Mammary microvascular endothelial cell (primary cell): ENCODE measurements at places on chromosomes 6 and 20. TPM values are rescaled to one million over a fixed set of nuclear protein-coding genes. Genes with fewer than 3 reads are reported as not detected.

LY6G5B gene
- total RNA-seq = 0.93 and 3.1 TPM in 2 replicates

PBOV1 gene
- total RNA-seq = not detected in 2 replicates

KIF3B gene
- 15.6 and 15.7 TPM in 2 replicates for total RNA-seq

OR2B6 gene
- total RNA-seq = not detected in 2 replicates

SLC16A10 gene
- not detected in 2 replicates for total RNA-seq

TFAP2A gene
- total RNA-seq = not detected in 2 replicates

PRKN gene
- total RNA-seq = 0.13 and 0.34 TPM in 2 replicates

ABCC10 gene
- total RNA-seq = 17.1 and 19.1 TPM in 2 replicates

VIP gene
- 0.15 and 0.53 TPM in 2 replicates for total RNA-seq

BPIFB2 gene
- total RNA-seq = not detected in 2 replicates

FBXL4 gene
- total RNA-seq = 7.3 and 7.9 TPM in 2 replicates

MYLK4 gene
- total RNA-seq = 0.05 and 0.20 TPM in 2 replicates

SRXN1 gene
- total RNA-seq = 68.0 and 69.1 TPM in 2 replicates

TRDN gene
- total RNA-seq = not detected in 2 replicates

PTPRT gene
- total RNA-seq = not detected in 2 replicates

PTCHD4 gene
- 2.9 and 3.1 TPM in 2 replicates for total RNA-seq

KCNK17 gene
- total RNA-seq = not detected in 2 replicates

SNAP91 gene
- total RNA-seq = 0.15 TPM in 1 of 2 replicates, not detected in the other

NKX2-4 gene
- total RNA-seq = not detected in 2 replicates

ANGPT4 gene
- total RNA-seq = not detected in 2 replicates

KIFC1 gene
- total RNA-seq = 41.9 and 45.2 TPM in 2 replicates

LTV1 gene
- total RNA-seq = 20.2 and 21.5 TPM in 2 replicates

PLCB4 gene
- total RNA-seq = 0.13 and 0.25 TPM in 2 replicates

ZC2HC1B gene
- total RNA-seq = not detected in 2 replicates

SLC17A1 gene
- not detected in 2 replicates for total RNA-seq

TMEM217 gene
- 7.8 and 10.1 TPM in 2 replicates for total RNA-seq

KCNQ5 gene
- total RNA-seq = not detected in 2 replicates

MCHR2 gene
- total RNA-seq = not detected in 2 replicates

C6orf58 gene
- not detected in 2 replicates for total RNA-seq

SSTR4 gene
- not detected in 2 replicates for total RNA-seq

LPA gene
- total RNA-seq = not detected in 2 replicates
